Forelimb muscle (tissue), 1 donor: ENCODE measurements at places on chromosomes 4 and X.

DNA sequence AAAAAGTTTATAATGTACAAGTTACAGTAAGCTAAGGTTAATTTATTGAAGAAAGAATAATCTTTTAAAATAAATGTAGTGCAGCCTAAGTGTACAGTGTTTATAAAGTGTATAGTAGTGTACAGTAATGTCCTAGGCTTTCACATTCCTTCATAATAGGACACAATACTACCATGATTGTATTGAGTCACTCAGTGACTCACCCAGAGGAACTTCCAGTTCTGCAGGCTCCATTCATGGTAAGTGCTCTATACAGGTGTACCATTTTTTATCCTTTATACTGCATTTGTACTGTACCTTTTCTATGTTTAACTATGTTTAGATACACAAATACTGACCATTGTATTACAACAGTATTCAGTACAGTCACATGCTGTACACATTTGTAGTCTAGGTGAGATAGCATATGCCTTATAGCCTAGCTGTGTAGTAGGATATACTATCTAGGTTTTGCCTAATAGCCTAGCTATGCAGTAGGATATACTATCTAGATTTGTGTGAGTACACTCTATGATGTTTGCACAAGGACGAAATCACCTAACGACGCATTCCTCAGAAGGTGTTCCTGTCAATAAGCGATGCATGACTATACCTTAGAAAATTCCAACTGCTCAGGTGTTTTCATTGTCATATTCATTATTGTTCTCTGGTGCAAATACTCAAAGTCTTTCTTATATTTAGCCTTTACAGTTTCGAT is 5.5 kb upstream of the TMEM255A start:
- no peak for DNase-seq

DNA sequence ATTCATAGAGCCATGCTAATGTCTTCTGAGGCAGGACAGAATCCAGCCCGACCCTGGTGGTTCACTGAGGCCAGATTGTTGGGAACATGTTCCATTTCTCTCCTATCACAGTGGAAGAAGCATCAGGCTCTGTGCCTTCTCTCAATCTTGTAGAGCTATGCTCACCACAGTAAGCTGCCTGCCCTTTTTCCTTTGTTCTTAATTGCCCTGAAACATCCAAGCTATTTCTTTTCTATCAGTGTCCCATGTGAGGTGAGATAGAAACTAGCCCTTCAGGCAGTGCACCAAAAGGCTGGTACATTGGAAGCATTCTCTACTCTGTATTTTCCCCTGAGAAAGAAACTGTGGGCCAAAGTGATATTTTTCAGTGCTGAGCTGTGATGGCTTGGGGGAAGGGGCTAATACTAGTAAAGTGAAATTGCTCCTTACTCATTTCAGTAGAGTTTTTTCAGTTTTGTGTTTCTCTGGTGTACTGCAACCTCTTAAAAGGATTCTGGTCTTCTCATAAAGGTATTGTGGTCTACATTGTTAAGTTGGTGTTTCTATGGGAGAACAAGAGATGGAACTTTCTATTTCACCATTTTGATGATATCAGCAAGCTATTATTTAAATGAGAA is 611.2 kb downstream of the RPA4 start:
- DNase-seq: no peak

DNA sequence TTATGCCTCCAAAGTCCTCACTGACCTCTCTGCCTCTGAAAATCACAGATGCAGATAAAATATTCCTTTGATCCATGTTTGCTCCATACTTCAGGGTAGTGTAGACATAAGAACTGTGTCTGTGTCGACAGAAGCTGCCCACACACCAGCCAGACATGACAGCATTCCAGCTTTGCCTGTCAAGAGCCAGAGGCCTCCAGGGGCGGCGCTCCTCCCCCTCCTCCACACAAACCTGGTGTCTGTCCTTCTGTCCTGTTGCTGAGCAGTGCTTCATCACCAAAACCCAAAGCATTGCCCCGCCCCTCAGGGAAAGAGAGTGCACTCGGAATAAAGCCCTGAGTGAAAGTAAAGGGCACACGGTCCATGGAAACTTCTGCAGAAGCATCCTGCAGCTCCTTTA is 379.4 kb downstream of the FBXW7 start:
- no peak for DNase-seq

GRCh38 chr4:185903205-185903604 is 91.2 kb upstream of the SORBS2 start:
- DNase-seq: no peak

DNA sequence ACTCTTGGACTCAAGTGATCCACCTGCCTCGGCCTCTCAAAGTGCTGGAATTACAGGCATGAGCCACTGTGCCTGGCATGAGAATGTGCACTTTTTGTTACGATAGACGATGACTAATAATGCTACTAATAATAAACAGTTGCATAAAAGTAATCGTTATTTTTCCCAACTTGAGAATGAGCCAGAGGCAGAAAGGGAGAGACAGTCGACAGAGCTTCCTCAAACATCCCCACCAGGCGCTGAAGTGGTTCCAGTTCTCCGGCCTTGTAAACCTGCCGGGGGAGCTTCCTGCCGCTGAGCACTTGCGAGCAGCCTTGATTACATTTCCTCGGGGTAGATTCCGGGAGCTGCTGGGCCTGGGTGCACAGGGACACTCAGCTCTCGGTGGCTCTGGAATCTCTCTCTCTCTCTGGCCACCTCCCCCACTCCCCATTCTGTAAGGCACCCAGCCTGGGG is 8.9 kb upstream of the HTRA3 start:
- no peak for DNase-seq
